ENCODE measurements at places on chromosomes 2 and 18.

DNA sequence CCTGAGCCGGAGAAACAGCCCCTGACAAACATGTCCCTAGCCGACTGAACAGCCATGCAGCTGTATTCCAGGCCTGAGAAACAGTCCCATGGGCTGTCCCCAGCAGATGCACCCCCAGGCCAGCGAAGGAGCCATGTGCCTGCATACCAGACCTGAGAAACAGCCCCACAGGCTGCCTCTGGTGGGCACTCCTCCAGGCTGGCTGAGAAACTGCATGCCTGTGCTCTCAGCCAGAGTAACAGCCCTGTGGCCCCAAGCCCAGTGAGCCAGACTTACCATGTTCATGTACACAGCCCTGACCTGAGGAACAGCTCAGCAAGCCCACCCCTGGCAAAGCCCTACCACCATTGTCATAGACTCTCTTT, 24.8 kb downstream of the BOLL start:
- no peak for DNase-seq

- no peak for DNase-seq
These were observed 37.5 kb upstream of the DLX1 start for GRCh38 chr2:172047566-172048507.

DNA sequence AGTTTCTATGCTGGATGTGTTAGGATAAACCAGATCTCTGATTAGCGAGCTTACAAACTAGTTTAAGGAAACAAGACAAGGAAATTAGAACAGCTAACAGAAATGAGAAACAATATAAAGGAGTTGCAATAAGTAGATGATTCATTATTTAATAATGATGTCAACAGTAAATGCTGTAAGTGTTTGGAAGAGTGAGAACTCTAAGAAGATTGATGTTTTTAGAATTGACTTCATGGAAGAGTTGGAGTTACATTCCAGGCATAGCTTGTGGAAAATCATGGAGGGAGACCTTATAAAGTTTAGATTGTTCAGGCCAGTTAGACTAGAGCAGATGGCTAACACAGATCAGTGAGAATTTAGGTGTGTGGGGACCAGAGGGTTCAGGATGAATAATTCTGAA, 32.6 kb downstream of the PPP1R1C start:
- no peak for DNase-seq

DNA sequence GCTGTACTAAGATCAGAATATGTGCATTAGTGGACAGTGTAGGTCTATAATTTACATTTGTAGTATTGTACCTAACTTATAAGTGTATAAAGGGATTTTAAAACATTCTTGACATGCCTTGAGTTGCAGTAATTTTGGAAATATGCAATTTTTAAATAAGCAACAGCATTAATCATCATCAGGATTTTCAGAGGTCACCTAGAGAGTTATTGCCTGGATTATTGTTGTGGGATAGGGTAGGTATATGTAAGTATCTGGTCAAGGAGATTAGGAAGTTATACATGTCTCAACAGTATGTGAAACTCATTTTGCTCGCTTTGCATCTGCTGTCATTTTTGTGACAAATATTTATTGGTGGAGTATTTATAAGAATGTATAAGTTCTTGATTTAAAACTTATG, 184.2 kb downstream of the WDR7 start:
- no peak for DNase-seq

DNA sequence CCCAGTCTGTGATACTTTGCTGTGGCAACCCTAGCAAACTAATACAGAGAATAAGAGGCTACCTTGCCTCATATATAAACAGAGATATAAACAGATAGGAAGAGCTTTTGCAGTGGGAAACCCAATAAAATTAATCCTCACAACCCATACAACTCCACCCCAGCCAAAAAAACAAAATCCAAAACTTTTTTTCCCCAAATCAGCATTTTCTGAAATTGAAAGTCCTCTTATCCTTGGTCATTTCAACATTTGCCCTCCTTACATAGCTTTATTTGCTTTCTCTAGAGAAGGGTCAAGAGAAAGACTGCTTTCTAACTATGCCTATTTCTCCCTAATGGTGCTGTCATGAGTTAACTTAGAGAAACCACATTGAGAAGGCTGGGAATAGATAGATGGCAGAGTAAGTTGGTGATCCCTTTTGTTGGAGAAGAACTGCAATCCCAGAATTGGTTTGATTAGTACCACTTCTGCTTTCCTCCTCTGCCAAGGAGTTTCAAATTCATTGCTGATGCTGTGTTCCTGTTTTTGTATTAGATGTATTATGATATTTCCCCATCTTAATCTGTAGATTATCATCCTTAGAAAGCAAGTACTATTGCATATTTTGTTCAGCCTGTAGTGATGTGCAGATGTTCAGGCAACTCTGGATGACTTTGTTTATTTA, 76.5 kb upstream of the B3GNT2 start:
- DNase-seq, result no peak

GRCh38 chr2:172928756-172929155, 146.9 kb upstream of the MAP3K20 start:
- no peak for DNase-seq

- no peak for DNase-seq
These were observed 15.0 kb upstream of the EIF2AK3 start for GRCh38 chr2:88642278-88642677.

GRCh38 chr2:105712981-105713596, 31.6 kb upstream of the NCK2 start:
- DNase-seq, result no peak

DNA sequence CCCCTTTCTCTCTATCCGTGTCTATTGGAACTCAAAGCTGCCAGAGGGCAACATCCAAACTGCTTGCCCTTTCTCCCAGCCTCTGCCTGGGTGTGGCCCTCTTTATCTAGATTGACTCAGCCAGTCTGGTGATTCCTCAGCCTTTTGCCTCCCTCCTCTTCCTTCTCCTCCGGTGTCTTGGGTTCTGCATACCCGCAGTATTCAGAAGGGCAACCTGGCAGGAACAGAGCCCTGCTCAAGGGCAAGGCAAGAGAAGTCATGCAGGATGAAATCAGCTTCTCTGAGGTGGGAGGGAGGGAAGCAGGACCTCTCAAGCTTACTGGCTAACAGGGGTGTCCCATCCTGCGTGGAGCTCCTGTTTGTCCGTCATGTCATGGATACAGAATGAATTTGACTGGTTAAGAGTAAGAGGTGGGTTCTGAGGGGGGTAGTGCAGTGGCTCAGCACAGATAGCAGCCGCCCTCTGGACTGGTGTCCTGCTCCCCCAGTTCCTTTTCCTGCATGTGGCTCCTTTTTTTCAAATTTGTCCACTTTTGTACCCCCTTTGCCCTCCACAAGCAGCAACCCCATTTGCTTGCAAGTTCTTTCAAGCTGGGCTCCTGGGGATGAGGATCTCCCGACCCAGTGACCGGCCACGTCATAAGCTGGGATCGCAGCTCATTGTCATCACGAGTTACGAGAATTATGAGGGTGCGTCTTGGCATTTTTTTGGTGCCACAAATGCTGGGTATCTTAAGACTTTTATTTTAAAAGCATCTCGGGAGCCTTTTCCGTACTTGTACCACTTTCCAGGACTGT, 154.1 kb downstream of the FHOD3 start:
- no peak for DNase-seq

- no peak for DNase-seq
These were observed 10.4 kb upstream of the DOCK10 start for GRCh38 chr2:225052703-225053102.

DNA sequence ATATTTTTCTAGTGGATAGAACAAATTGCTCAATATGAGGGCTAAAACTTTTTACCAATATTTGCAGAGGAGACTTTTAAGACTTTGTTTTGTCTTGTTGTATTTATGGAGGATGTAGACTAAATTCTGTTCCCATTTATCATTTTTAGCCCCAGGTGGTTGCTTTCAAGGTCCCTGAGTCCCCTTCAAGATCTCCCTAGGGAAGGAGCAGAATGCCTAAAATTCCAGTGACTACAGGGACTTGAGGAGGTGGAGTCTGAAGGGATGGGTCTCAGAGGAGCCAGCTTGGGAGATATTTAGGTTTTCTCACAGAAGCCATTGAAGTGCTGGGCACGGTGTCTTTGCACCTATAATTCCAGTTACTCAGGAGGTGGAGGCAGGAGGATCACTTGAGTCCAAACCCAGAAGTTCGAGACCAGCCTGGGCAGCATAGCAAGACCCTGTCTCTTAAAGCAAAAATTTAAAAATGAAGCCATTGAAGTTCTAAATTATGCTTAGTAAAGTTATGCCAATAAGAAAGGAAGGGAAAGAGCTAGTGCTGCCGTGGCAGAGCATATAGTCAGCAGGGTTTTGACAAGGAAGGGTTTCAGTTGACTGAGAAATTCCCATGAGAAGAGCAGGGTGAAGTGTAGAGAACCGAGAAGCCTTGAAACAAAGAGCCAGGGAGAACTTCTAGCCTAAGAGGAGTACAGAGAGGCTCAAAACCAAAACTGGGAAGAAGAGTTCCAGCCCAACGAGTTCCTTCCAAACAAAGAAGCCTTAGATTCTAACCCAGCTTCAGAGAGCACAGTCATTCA, 43.4 kb downstream of the COMMD1 start:
- DNase-seq, result no peak

- DNase-seq, result no peak
These were observed 282.6 kb downstream of the LRP1B start for GRCh38 chr2:141848191-141848590.

- DNase-seq, result no peak
These were observed 73.1 kb upstream of the PID1 start for GRCh38 chr2:229344151-229344551.

DNA sequence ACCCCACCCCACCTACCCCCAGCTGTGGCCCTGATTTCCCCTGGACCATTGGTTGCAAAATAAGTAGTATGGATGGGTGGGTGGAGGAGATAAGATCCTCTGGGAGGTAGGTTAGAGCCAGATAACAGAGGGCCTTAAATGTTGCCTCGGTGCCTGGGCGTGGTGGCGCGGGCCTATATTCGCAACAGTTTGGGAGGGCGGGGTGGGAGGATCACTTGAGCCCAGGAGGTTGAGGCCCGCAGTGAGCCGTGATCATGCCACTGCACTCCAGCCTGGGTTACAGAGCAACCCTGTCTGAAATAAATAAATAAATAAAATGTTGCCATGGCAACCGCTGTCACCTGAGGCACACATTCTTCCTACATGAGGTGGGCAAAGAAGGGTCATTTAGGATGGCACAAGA, 103.3 kb upstream of the GATA6 start:
- DNase-seq, result no peak

- no peak for DNase-seq
These were observed 118.9 kb downstream of the LCLAT1 start for GRCh38 chr2:30565851-30566358.

GRCh38 chr18:70382017-70382416, 93.2 kb downstream of the SOCS6 start:
- no peak for DNase-seq

GRCh38 chr18:59988098-59988706, 88.4 kb downstream of the PMAIP1 start:
- peak; percentile 46 for DNase-seq

- no peak for DNase-seq
These were observed 283.1 kb upstream of the TRIB2 start for GRCh38 chr2:12433626-12433990.

DNA sequence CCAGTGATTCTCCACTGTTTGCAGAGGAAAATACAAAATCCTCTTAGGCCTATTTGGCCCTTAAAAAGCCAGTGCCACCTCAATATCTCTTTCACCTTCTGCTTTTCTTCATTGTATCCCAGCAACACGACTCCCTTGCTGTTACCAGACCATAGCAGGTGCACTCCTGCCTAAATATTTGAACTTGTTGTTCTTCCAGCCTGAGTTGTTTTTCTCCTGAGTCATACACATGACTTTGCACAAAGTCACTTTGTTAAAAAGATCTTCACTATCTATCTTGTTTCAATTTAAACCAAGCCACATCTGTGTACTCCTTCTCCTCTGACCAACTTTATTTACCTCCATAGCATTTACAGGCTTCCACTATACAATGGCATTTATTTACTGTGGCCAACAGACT, 103.6 kb downstream of the LRRTM4 start:
- DNase-seq, result no peak

GRCh38 chr18:61972389-61973264, 79.8 kb upstream of the RNF152 start:
- no peak for DNase-seq
